Inflammatory macrophage (primary cell): ENCODE measurements at places on chromosomes 5 and 9.

DNA sequence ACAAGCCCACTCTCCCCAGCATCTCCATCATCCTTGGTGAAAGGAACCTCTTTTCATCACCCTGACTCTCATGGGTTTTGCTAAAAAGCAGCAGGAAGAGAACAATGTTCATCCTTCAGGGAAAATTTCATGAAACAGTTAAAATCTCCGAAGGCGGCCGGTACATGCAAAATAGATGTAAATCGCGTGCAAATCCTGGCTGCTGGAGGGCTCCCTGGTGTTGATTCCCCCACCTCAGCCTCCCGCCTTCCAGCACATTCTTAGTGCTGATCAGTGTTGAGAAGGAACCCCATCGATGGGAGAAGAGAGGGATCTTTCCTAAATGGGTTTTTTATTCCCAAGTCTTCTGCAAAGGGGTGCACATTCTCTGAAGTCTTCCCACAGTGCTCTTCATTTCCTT lies 8.7 kb upstream of the GFI1B start:
- DNase-seq: no peak

- DNase-seq: no peak
Observed at GRCh38 chr5:150457121-150457520, 7.6 kb upstream of the RPS14 start.

- DNase-seq: no peak
Observed at GRCh38 chr5:149257889-149258705, 13.6 kb upstream of the AFAP1L1 start.

DNA sequence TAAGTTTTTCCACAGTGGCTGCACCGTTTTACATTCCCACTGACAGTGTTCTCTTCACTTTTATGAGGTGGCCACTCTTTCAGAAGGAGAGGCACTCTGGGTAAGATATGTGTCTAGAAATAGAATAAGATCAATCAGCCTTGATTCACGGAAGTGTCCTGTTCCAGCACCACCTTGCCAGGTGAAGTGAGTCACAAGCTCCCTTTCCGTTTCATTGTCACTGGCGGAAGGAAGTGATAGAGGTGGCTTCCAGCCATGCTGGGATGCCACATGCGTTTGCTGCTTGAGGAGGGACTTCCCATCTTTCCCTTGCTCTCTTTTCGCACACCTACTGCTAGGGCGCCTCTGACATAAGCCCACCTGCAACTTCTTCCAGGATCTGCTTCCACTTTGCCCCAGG lies 217.1 kb downstream of the PIK3R1 start:
- no peak for DNase-seq

DNA sequence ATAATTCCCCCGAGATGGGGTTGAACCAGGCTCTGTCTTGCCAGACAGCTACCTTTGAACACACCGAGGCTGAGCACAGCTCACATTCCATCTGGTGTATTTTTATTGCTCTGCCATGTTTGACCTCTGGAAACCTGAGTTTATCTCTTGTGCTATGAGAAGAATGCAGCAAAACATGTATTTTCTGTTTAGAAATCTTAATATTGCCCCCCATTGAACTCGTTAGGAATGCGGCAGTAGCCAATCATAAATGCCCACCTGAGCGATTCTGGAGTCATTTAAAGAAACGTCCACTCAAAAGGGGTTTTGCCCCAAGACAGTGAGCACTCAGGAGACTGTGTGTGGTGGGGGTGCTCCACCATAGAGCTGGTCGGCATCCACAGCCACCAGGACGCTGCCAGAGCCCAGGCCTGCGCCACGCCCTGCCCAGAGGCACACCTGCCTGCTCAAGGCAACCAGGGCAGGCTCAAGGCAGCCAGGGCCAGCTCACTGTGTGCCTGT lies 26.9 kb downstream of the FGD3 start:
- DNase-seq: no peak

DNA sequence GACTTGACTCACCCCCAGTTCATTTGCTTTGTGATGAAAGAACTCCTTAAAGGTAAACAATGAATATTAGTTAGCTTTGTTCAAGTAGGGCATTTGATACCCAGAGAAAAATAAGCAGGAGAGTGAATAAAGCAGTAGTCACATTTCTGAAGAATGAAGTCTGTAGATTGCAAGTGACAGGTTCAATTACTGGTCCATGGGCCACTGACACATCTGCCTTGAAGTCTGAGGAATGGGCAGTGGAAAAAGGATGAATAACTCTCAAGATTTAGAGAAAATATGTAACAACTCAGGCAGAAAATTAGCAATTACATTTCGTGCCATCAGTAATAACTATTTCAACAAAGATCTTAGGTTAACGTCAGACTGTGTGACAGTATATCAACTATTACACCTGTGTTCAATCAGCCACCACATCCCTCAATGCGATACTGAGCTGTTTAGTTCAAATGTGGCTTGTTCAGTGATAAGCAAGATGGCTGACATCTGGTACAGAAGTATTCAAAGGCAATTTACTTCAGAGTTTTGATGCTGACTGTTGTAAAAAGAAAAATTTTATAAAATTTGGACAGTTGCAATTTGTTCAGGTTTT lies 1890.7 kb upstream of the NUDT12 start:
- no peak for DNase-seq

DNA sequence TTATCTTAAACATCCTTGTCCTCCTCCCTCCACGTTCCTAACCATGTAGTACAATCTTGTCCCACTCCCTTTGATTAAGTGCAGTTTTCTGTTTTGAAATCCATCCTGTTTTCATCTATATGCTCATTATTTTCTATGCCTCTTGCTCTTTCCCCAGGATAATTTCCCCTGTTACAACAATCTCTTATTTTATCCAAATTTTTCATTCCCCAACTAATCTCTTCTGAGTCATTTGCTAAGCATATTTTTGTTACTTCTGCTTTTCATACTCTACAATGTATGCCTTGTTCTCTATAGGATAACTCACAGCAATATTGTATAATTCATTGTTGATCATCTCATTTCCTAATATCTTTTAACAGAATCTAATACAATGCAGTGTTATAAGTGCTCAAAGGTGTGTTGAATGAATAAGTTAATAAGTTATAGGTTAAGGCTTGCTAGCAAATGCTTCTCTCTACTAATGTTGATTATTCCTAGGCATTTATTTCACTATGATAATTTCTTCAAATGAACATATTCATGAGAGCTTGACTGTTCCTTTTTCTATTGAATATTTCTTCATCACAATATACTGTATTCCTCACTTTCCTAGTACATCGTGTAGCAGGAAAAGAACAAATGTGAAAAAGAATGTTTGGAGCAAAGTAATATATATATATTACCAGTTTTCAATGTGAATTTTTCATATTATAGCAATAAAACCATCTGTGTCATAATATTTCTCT lies 1.5 kb downstream of the OMD start:
- no peak for DNase-seq

DNA sequence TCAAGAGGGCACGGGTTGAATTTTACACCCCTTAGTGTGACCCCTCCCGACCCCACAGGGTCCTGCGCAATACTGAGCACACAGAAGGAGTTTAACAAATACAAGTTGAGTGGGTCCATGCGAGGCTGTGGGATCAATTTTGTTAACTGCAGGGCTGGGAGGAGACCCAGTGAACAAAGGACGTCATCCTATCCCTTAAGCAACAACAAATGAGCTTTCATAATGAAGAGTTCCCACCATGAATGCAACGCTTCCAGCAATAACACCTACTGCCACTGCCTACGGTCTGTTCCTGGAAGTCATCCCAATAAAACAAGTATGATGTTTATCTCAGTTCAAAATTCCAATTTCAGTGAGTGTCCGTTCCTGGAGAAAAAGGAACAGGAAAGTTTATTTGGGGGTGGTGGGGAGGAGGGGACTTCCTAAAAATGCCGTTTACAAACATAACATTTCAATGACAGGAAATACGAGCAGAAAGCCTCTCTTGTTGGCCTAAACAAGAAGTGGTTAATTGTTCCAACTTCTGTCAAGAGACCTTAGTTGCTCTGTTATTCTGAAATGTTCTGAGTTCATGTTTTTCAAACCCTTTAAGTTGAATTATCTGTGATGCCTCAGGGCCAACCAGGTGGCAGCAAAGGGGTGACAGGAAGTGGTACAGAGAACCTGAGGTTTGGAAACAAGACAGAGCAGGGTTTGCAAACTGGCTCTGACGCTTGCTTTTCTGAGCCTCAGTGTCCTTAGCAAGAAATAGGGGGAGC lies 65.8 kb upstream of the PLPP6 start:
- DNase-seq: peak; percentile 22

DNA sequence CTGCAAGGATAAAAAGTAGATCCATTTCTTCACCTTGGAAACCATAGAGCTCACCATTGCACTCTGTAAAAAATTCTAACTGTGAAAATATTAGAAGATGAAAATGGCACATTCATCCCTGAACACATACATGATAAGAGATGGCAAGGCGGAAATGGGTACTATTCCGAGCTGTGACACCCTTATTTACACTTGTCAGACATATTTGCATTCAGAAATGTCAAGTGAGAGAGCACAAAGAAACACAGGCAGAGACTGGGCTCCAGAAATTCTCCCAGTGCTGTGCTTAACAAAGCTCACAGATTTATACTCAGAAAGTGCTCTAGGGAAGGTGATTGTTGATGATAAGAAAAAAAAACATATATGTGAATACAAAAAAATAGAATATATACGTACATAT lies 170.3 kb upstream of the PUM3 start:
- no peak for DNase-seq
